ENCODE measurements at places on chromosomes 6 and 20.

- DNase-seq: no peak
Measured at GRCh38 chr20:61661025-61661424, 404.7 kb downstream of the TAF4 start.

DNA sequence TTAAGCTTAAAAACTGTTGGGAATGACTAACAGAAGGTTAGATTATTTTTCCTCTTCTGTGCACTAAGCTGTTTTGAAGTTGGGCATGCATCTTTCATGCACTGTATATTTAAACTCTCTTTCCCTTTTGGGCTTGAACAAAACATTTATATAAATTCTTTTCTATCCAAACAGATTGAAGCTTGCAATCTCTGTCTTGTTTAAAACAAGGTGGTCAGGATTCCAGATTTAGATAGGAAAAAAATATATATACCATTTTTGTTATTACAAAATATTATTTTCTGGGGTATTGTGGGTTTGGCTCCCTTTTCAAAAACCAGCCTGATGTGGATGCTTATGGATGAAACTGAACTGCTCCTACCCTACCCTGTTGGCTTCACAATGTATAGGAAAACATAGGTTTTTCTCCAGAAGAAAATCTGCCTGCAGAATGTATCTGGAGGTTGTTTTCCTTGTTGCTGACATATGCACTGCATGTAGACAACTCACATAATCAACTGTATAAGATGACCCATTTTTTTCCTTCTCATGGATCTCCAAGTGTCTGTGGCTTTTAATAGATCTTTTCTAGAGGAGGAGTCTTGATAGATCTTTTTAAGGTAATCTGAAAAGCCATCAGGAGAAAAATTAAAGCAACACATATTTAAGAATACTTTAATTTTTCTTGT lies 146.3 kb downstream of the PRL start:
- DNase-seq: no peak

GRCh38 chr20:63579017-63579694 lies 5.1 kb upstream of the HELZ2 start:
- DNase-seq: no peak

DNA sequence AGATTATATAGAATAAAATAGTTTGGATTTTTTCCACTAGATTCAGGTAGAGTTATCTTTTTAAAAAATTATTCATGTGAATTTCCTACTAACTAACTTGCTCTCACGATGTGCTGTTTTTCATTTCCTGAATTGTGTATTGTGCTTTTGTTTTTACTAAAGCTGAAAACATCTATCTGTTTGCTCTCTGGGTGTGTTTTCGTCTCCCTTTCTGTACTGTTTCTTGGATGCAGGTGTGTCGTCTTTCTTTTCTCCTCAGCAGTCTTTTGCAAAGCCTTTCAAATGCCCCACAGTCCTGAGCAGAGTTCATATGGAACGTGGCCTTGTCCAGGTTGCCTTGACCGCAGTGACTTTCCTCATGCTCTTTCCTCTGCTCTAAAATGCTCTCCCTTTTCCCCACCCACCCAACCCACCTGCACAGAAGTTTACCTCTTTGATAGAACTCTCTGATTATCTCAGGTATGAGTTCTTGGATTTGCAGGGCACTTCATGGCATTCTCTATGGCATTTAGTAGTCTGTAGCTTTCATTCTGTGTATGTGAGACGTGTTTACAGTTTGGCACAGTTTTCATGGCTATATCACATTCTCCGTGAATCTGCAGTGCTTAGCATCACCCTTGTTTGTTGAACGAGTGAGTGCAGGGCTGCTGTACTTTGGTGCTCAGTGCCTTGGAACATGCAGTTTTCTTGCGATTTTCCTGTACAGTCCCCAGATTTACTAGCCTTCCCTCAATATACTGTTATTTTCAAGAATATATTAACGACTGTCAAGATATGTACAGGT lies 77.1 kb downstream of the FARS2 start:
- DNase-seq: no peak

GRCh38 chr6:116797585-116797984 lies 31.3 kb downstream of the GPRC6A start:
- DNase-seq: no peak

GRCh38 chr20:51237278-51237677 lies 214.4 kb upstream of the KCNG1 start:
- peak; percentile 53 for DNase-seq

DNA sequence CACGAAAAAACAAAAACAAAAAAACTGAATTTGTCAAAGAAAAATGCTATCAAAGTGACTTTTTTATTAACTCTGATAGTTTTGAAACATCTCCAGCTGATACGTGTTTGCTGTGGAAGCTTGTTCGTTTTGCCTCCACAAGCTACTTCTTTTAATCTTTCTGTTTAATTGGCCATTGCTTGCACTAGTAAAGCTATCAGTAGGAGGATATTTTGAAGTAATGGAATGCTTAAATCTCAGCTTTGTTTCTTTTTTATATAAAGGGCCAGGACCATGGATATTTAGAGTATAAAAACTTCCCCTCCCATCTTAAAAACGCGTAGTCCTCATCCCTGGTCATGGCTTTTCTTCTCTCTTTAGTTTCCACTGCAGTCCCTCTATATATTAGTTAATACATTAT lies 344.0 kb downstream of the NKAIN2 start:
- DNase-seq: no peak

DNA sequence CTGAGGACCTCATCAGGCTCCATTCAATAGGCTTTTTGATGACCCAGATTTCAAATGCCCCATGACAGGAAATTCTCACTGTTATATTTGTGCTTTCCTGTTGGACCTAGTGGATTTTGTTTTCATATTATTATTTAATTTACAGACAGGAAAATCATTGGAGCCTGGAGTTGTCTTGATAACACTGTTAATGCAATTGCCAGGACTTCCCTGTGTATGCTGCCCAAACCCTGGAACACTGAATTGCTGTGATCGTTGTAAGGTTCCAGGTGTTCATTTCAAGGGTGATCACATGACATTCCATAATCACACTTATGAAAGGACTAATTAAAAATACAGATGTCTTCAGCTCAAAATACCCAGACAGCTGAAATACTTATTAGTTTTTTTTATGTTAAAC lies 783.2 kb downstream of the DHX35 start:
- no peak for DNase-seq

- no peak for DNase-seq
Measured at GRCh38 chr20:59837623-59838394, 95.6 kb downstream of the SYCP2 start.

DNA sequence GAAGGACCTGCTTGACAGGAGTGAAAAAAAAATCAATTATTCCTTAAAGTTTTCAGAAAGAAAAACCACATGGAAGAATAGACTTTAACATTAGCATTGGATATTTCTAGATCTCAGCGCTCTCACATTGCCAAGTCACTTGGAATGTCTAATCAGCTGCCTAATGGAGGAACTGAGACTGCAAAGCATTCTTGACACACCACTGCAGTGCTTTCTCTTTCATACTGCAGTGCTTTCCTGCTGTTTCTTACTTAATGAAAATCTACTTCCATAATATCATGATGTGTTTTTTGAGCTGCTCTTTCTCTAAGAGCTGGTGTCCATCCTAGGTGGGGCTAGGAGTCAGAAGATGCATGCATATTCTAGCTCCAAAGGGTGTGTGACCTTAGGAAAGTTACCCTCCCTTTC lies 20.4 kb upstream of the MCM3 start:
- no peak for DNase-seq

- no peak for DNase-seq
Measured at GRCh38 chr20:48150568-48150967, 365.3 kb upstream of the SULF2 start.

GRCh38 chr6:136030131-136030530 lies 178.6 kb downstream of the PDE7B start:
- DNase-seq: no peak

GRCh38 chr6:134171517-134171916 lies 119.1 kb upstream of the SLC2A12 start:
- DNase-seq: no peak

DNA sequence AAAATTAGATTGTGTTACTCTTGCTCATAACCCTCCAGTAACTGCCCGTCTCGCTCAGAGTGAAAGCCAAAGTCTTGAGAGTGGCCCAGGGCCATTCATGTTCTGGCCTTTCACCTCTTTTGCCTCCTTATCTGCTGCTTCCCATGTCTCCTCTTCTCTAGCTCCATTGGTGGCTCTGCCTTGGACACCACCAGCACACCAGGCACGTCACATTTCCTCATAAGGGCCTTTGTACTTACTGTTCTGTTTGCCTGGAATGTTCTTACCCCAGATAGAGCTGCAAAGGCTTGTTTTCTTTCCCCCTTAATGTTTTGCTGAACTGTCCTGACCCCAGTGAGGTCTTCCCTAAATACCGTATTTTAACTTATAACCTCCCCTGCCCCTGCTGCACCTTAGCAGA lies 29.3 kb downstream of the MCM8 start:
- no peak for DNase-seq

GRCh38 chr20:54263116-54263690 lies 55.3 kb downstream of the PFDN4 start:
- DNase-seq: no peak

DNA sequence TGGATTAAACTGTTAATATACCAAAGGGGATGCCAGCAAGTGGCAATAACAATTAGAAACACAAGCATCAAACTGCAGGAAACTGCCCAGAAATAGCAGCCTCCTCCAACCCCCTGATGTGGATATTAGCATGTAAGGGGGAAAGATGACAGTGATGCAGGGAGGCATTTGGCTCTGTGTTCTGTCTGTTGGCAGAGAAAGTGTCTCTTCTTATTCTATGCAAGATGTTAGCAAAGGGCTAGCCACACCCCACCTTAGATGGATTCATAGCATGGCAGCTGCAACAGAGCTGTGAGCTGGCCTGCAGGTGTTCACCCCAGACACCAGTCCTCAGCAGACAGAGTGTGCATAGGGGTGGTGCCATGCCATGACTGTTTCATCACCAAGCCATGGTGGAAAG lies 38.0 kb downstream of the SCP2D1 start:
- no peak for DNase-seq
